ENCODE measurements at places on chromosomes 2 and 18. TPM values are rescaled to one million over a fixed set of nuclear protein-coding genes. Genes with fewer than 3 reads are reported as not detected.

XDH gene
- 0.06 TPM for total RNA-seq

MLPH gene
- total RNA-seq, result 29.3 TPM

LCLAT1 gene
- total RNA-seq, result 12.0 TPM

INPP5D gene
- total RNA-seq, result 11.4 TPM

SLC14A1 gene
- total RNA-seq, result 2.0 TPM

PTH2R gene
- total RNA-seq, result 0.77 TPM

C2orf81 gene
- 1.2 TPM for total RNA-seq

TRIM54 gene
- total RNA-seq, result 0.17 TPM

QPCT gene
- 26.1 TPM for total RNA-seq

LINC00305 gene
- total RNA-seq, result not detected
